KBM-7 (cell line): ENCODE measurements at places on chromosomes 11 and 22.

DNA sequence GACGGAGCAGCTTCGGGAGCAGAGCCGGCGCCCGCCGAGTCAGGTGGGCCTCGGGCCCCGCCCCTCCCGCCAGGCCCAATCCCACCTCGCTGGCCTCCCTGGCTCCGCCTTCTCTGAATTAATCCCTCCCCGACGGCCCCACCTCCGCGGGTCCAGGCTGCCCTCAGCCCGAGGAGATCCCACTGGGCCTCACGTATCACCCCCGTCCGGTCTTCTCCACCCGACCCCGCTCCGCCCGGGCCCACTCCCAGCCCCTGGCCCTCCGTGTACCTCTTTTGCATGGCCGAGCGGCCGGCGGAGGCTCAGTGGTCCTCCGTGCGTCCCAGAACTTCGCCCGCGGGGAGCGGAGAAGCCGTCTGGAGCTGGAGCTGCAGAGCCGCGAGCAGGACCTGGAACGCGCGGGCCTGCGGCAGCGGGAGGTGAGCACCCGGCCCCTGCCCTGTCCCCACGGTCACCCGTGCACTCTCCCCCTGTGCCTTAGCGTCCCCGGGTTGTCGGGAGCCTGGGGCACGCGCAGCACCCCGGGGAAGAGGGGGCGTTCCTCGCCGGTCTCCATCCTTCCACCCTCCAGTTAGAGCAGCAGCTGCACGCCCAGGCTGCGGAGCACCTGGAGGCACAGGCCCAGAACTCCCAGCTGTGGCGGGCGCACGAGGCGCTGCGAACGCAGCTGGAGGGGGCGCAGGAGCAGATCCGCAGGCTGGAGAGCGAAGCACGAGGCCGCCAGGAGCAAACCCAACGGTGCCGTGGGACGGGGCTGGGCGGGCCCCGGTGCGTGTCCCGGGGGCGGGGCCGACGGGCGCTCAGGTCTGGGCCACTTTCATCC, 2.2 kb upstream of the CD151 start:
- DNase-seq: no peak

DNA sequence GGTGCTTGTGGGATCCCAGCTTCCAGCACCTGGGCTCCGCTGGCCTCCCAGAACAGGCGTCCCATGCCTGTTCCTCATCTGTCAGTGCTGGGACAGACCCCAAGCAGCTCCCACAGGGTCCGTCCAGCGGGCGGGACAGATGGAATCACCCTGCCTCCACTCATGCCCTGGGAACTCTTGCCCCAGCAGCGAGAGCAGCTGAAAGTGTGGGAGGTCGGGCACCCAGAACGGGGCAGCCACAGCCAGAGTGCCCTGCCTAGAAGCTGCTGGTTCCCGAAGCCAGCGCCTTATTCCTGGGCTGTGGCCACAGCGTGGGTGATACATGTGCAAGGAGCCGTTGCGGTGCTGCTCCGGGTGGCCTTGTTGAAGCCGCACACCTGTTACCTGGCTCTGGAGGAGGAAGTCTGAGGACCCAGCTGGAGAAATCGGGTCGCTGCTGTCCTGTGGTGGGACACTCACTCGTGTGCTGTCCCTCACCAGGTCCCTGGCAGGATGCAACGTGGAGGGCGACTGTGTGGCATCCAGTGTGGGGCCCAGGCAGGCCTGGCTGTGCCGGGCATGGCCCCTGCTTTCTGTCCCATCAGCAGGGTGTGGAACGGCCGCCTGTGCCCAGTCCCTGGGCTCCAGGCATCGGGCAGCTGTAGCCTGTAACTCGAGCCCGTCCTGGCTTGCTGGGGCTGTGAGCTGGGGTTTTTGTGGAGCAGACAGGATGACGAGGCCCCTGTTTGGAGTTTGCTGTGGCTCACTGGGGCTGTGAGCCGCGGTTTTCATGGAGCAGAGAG, 16.2 kb downstream of the GRAMD4 start:
- DNase-seq: no peak

DNA sequence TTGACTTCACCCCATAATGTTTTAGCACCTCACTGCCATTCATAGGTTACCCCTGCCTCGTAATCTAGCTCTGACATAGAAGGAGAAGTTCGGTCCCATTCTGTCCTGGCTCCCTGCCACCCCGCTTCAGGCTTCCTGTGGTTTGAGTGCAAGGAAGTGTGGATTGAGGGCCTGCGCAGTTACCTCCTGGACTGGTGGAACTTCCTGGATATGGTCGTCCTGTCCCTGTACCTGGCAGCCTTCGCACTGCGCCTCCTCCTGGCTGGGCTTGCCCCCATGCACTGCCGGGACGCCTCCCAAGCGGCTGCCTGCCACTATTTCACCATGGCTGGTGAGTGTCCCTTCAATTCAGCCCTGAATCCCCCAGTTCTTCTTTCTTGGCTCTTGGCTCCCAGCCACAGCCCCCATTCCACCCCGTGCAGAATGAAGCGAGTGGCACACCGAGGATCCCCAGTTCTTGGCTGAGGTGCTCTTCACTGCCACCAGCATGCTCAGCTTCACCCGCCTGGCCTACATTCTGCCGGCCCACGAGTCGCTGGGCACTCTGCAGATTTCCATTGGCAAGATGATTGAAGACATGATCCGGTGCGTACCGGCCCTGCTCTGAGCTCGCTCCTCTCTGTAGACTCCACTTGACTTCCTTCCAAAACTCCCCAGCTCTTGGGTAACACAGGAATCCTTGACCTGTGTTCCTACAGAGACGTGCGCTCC, 15.4 kb downstream of the ART5 start:
- peak; percentile 94 for DNase-seq

GRCh38 chr22:29833392-29833965, 4.6 kb downstream of the ASCC2 start:
- no peak for DNase-seq

DNA sequence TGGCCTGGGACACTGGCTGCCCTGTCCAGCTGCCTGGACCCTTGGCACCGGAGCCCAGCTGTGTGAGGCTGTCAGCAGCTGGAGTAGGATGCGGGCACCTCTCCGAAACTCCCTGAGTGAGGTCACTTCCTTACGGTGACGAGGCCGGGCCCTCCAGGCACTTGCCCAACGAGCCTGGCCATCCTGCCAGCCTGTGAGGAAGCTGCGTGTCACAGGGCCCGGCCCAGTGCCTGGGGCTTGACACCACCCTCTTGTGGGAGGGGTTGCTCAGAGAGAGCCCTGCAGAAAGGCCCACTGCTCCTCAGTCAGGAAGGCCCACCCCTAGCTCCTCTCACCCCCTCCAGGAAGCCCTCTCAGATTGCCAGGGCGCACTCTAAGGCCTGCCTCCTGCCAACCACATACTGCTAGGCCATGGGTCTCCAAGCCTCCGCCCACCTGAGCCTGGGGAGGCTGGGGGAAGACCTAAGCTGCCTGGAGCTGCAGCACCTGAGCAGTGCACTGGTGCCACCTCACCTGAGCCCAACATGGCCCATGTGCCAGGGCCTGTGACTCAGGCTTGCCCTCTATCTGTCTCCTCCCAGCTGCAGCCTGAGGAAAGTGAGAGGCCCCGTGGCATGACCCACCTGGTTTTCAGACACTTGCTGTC, 4.3 kb upstream of the PHLDA2 start:
- peak; percentile 74 for DNase-seq

GRCh38 chr22:43273902-43274484, 69.2 kb downstream of the SCUBE1 start:
- DNase-seq: peak; percentile 73

GRCh38 chr11:44611088-44611487, 45.6 kb downstream of the CD82 start:
- DNase-seq: no peak

- DNase-seq: peak; percentile 20
These were observed 1.1 kb downstream of the YWHAH start for GRCh38 chr22:31945443-31945855.

DNA sequence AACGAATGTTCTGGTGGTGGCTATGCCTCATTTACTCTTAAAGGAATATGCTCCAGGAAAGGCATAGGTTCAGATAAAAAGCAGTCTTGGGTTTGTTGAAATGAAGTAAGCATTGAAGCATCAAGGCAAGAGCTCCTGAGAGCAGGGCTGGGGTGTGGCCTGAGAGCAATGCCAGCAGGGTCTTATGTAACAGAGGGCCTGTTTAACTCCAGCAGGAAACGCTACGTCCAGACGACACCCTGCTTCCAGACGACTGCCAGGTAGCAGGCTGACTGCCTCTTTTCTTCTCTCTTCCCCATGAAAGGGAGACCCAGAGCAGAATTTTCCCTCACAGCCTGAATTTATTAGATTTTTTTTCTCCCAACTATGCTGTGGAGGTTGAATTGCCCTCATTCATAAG, 127.2 kb upstream of the SLC5A12 start:
- no peak for DNase-seq

DNA sequence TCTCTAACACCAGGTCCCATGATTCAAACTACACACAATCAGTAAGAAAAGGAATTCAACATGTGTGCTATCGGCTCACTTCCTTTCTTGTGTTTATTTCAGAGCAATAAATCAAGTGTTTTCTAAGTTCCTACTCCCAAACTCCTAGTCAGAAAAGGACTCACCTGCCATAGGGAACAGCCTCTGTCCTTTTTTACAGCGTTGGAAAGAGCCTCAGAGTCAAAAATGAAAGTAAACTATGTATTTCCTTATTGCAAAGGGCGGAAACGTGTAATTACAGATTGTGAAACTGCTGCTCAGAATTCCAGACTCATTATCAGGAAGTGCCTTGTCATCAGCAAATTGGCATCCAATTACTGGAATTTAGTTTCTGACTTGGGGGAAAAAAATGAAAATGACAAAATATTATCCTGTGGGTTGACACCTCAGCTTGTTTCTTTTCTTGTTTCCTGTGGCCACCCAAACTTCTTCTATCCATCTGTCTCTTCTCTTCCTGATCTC, at the start of gene CASP4:
TSS of gene CASP4 (minus strand) at position 220 of the 501 bp plus-strand sequence. CDS start at position 171, 49 bp downstream.
- DNase-seq: peak; percentile 83

DNA sequence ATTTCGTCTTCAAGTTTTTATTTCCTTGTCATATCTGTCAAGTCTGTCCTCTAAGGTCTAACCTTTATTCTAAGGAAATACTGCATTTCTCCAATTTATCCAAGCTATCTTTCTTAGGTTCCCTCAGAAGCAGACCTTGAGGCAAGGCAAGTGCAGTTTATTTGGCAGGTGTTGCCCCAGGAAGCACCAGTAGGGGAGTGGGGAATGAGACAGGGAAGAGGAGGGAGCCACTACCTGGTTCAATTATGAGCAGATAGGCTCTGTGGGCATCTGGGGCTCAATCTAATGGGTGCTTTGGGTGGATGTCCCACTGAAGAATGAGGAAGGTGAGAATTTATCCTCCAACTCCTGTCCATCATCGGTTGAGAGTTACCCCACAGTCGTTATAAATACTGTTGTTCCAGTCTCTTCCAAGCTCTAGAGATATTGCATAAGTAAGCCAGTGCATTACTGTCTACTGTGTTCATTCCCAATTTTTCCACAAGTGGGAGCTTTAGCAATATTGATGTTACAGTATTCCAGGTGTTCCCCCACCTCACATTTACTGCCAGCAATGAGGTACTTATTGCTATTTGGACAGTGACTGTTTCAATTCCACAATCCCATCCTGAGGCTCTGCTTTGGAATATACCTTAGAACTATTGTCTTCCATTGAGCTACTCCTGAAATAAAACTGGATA, 154.9 kb upstream of the CEP126 start:
- no peak for DNase-seq

- DNase-seq: peak; percentile 52
These were observed 2.7 kb upstream of the RHOD start for GRCh38 chr11:67053896-67054329.

GRCh38 chr22:42369250-42370041, 62.8 kb downstream of the NFAM1 start:
- peak; percentile 70 for DNase-seq

DNA sequence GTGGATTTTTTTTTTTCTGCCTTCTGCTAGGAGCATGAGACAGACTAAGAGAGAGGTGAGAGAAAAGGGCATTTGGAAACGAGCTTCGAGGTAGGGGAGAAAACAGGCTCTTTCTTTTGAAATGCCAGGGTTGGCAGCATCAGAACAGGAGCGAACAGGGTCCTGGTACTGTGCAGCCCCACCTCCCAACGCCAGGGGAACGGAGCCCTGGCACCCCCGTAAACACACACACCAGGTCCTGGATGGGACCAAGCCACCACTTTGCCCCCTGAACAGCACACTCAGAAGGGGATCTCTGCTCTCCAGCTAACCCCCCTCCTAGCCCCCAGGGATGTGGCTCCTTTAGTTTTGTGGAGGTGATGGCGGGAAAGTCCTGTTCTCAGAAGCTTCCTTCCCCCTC, 127.1 kb downstream of the CTTN start:
- no peak for DNase-seq

- no peak for DNase-seq
These were observed 1.4 kb downstream of the KCNC1 start for GRCh38 chr11:17735818-17736578.

DNA sequence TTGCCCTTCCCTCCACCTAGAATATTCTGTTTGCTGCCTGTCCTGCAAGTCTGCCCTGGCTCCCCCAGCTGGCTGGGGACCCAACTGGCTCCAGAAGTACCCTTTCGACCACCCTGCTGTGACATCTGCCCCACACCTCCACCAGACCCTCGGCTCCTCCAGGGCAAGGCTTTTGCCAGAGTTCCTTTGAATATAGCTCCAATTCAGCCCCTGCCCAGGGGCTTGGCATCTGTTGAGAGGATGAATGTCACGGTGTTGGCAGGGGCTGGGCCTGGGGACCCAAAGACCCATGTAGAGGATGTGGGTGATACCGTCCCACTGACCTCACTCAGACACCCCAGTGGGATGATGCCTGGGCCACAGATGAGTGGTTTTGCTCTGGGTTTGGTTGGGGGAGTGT, 4.0 kb downstream of the NLRP6 start:
- no peak for DNase-seq

DNA sequence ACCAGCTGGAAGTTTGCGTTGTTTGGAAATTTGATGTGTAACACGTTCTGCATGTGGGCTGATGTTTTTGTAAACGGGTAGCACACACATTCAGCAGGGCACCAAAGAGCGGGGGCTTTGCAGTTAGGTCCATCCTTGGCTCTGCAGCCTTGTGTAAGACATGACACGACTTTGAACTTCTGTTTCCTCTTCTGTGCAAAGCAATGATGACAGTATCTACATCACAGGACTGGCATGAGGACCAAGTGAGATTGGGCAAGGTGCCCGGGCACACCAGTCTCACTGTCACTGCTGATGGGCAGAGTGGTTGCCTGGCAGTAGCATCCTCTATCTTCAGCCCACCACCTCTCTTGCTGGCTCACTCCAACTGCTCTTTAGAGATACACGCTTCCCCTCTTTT, 3.3 kb downstream of the TCN2 start:
- DNase-seq: no peak

- DNase-seq: no peak
These were observed 261.9 kb upstream of the LUZP2 start for GRCh38 chr11:24234822-24235508.

GRCh38 chr11:116336540-116336939, 436.2 kb downstream of the BUD13 start:
- DNase-seq: no peak

GRCh38 chr11:76085270-76085669, 121.0 kb downstream of the WNT11 start:
- no peak for DNase-seq

DNA sequence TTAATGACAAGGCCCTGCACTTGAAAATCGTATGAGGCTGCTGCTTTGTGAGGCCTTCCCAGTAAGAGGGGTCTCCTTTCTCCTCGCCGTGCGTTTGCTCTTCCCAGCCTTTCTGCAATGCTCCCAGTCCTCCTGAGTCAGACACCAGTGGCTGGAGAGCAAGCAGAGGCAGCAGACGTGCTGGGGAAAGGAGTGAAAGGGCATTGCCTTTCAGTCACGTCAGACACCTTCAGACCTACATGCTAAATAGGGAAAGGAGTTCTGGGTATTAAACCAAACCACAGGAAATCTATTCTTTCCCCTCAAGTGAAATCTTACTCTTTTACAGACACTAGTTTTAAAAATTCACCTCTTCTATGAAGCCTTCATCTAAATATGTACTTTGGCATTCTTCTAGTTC, 274.8 kb downstream of the NTM start:
- DNase-seq: no peak
